ENCODE measurements at places on chromosomes 2 and 18.

DNA sequence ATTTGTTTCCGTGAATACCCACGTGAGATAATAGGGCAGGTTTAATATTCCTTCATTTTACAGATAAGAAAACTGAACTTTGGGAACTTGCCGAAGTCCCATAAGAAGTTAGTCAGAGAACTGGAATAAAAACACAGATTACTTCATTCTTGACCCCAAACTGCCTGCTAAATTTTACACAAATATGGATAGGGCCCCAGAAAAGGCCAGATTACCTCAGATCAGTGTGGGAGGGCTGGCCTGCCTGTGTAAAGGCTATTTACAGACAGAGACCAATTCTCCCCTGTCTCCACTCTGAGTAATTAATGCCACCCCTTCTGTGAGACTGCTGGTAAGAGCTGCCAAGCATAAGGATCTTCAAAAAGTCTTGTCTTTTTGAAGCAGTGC, 139.2 kb downstream of the MGAT5 start:
- DNase-seq = no peak

GRCh38 chr2:36146765-36147164, 208.8 kb upstream of the CRIM1 start:
- DNase-seq = no peak

DNA sequence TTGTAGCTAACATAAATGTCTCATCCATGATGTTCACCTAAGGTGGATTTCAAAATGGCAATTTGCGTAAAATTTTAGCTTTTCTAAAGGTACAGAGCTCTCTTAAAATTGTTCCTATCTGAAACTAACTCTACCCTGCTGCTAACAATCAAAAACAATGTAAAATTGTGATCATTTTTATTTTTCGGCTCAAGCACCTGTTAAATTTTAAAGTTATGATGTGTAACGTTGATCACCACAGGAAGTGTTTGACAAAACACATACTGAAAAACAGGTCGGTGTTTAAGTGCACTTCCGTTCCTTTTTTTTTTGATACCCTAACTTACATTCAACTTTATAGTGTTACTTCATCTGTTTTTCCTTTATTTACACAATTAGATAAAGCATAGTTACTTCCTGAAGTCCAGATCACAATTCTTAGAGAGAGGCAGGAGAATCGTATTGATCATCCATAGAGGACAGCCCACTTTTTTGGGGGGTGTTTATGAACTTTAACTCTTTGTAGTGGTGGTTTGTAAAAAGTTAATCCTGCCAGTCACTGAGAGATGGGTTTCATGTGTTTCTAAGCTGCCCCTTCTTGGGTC, 6.0 kb upstream of the NCK2 start:
- DNase-seq = no peak

DNA sequence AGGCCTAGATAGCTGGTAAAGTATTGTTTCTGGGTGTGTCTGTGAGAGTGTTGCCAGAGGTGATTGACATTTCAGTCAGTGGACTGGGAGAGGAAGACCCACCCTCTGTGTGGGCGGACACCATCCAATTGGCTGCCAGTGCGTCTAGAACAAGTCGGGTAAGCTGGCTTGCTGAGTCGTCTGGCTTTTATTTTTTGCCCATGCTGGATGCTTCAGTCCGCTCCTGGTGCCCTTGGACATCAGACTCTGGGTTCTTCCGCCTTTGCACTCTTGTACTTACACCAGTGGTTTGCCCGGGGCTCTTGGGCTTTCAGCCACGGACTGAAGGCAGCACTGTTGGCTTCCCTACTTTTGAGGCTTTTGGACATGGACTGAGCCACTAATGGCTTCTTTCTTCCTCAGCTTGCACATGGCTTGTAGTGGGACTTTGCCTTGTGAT, 24.3 kb downstream of the DIS3L2 start:
- no peak for DNase-seq

- DNase-seq = no peak
Measured at GRCh38 chr2:234631646-234632514, 135.0 kb upstream of the ARL4C start.

- no peak for DNase-seq
Measured at GRCh38 chr18:52334896-52335295, 5.1 kb upstream of the DCC start.

GRCh38 chr2:203973000-203973399, 36.4 kb downstream of the ICOS start:
- DNase-seq = no peak

DNA sequence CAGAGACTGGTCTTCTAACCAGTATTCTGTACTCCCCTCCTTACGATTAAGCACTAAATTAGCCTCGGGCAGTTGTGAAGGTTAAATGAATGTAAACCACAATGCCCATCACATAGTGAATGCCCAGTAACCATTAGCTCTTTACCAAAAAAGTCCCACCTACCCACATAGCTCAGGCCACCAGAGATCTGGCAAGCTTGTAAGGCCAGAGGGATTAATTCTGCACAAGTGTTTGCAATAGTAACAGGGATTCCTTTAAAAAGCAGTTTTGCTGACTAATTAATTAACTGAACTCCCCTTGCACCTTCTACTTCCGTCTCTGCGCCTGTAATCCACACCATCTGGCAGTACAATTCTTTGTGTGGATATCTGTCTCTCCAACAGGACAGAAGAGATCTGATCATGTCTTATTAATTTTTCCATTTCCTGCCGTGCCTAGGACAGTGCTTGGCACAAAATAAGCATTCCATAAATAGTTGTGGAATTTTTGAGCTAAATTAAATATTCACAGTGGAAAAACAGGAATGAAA, 36.2 kb upstream of the IGFBP2 start:
- DNase-seq = no peak

DNA sequence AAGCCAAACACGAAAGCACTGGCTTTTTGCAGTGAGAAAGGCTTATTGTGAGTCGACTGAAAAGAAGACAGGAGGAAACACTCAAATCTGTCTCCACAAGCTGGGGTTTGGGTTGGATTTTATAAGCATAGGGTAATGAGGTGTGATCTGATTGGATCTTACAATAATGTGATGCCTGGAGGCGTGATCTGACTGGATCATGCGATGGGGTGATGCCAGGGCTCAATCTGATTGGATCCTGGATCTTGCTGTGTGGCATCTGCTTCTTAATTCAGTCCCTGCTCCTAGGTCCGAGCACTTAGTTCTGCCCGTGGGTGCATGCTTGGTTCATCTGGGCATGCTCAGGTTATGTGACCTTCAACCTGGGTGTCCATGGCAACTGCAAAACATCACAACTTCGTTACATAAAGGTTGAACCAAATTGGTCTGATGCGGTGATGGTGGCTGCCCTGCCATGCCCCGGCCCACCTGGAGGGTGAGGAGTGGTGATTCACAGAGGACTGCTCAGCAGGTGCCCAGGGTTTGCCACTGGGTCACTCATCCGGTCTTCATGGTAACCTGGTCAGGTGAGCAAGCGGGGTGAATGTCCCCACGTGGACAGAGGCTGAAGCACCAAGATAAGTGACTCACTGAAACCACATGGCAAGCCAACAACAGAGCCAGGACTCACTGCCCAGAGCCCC, 111.0 kb downstream of the KCNF1 start:
- no peak for DNase-seq

- no peak for DNase-seq
Measured at GRCh38 chr18:27164905-27165304, 20.2 kb downstream of the CHST9 start.

DNA sequence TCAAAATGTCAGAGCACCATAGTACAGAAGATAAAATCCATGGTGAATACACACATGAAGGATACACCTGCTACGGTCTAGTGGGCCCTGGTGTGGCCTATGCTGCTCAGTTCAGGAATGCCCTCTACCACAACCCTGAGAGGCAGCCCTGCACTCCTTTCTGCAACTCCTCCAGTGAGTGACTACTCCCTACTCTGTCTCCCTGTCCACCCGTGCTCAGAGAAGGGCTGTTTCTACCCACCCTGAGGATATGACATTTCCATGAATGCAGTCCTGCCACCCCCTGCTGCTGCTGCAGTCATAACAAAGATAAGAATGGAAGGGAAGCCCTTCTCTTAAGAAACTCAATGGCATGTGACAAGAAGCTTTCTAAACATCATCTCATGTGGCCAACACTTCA, 137.0 kb downstream of the EN1 start:
- DNase-seq = no peak

GRCh38 chr2:238289574-238289973, 1.2 kb upstream of the PER2 start:
- no peak for DNase-seq

DNA sequence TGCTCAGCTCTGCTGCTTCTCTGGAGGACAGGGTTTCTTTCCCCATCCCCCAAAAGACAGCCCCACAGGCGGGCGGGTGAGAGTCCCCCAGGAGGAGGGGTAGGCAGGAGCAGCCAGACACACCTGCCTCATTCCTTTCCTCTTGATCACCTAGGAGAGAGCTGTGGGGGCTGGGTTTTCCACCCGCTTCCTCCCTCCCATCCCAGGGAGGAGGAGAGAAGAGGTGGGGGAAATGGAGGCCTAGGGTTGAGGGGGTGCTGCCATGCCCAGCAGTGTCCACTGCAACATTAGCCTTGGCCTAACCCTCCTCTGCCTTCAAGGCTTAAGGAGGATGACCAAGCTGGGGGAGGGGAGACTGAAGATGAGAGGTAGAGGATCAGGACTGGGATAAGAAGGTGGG, 14.7 kb downstream of the WNT10A start:
- no peak for DNase-seq

DNA sequence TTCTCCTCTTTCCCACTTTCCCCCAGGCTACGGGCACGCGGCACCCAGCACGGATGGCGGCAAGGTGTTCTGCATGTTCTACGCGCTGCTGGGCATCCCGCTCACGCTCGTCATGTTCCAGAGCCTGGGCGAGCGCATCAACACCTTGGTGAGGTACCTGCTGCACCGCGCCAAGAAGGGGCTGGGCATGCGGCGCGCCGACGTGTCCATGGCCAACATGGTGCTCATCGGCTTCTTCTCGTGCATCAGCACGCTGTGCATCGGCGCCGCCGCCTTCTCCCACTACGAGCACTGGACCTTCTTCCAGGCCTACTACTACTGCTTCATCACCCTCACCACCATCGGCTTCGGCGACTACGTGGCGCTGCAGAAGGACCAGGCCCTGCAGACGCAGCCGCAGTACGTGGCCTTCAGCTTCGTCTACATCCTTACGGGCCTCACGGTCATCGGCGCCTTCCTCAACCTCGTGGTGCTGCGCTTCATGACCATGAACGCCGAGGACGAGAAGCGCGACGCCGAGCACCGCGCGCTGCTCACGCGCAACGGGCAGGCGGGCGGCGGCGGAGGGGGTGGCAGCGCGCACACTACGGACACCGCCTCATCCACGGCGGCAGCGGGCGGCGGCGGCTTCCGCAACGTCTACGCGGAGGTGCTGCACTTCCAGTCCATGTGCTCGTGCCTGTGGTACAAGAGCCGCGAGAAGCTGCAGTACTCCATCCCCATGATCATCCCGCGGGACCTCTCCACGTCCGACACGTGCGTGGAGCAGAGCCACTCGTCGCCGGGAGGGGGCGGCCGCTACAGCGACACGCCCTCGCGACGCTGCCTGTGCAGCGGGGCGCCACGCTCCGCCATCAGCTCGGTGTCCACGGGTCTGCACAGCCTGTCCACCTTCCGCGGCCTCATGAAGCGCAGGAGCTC, 35.4 kb downstream of the KCNK3 start:
- DNase-seq = no peak

DNA sequence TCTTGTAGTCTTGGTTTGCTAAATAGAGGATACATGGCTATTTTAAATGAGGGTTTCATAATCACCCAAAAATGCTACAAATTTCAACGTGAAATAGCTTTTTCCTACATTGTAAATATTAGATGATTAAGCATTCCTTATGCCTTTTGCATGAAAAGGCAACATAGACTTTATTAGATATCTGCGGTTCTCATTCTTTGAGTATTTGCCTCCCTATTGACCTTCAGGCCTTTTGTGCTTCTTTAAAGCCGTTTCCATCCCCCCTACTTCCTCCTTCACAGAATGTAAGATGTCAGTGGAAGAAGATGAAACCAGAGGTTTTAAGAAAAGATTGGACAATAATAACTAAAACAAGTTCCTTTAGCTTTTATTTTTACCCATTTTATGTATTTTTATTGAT, 144.1 kb downstream of the UBE2E3 start:
- no peak for DNase-seq

GRCh38 chr2:137115081-137115794, 349.9 kb downstream of the THSD7B start:
- no peak for DNase-seq

DNA sequence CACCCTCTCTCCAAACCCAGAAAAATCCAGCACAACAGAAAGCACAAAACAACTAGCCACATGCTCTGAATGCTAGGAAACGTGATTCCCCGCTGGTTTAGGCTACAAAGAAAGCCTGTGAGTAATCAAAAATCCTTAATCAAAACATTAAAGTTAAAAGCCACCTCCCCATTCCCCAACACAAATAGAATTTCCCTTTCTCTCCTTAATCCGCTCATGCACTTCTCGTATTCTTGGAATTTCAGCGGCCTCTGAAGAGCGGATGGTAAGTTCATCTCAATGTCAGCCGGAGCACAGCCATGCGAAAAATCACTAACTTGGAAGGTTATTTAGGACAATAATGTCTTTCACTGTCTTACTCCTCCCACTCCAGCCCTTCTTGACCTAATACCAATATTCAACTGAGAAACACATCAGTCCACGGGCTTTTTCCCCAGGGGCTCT, 126.7 kb downstream of the OSBPL1A start:
- DNase-seq = no peak

GRCh38 chr18:70004696-70005095, 57.0 kb upstream of the CD226 start:
- no peak for DNase-seq

DNA sequence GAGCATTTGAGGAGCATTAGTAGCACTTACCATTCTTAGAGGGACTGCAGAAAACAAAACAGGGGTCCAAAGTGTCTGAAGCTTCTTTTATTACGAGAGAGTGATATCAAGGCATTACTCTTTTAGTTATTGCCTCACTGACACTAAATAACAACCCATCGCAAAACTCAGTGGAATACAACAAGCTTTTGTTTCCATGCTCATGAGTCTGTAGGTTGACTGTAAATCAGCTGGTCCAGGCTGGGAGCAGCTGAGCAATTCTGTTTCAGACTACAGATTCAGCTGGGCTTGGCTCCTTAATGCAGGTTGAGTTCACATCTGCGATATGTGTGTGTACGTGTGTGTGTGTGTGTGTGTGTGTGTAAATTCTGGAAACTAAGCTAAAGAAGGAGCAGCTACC, 501.8 kb upstream of the PKDCC start:
- DNase-seq = no peak

Data from stimulated activated CD8-positive, alpha-beta memory T cell treated with anti-CD3 and anti-CD28 coated beads, Interleukin-2, amount 100 ng/mL, for 1 hour (primary cell).